Transverse colon (tissue), 4 donors: ENCODE measurements at places on chromosomes 7 and 10. TPM values are rescaled to one million over a fixed set of nuclear protein-coding genes. Genes with fewer than 3 reads are reported as not detected.

Gene MKRN1
- total RNA-seq: 192 TPM

Gene EPHB4
- total RNA-seq: 29.7 TPM

Gene FFAR4
- 14.9 TPM for total RNA-seq

Gene SPDYE6
- not detected for total RNA-seq

Gene SFTPA2
- 0.32 TPM for total RNA-seq

Gene RAPGEF5
- total RNA-seq: 82.3 TPM

Gene GPR15LG
- total RNA-seq: 197 TPM

Gene MDFIC
- 10.1 TPM for total RNA-seq
